ENCODE measurements at places on chromosomes 5 and 9.

DNA sequence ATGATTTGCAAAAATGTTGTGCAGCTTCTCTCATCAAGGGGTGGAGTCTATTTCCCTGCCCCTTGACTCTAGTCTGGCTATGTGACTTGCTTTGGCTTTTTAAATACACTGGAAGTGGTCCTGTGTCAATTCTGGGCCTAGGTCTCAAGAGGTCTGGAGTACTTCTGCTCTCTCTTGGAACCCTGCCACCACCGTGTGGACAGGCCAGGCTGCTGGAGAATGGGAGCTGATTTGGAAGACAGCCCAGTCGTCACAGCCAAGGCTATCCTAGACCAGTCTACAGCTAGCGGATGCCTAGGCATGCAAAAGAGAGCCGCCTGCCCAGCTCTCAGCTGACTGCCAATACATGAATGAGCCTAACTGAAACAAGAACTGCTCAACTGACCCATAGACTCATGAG lies 56.7 kb upstream of the CLINT1 start:
- peak; percentile 96 for DNase-seq

- DNase-seq = no peak
Measured at GRCh38 chr5:35338157-35338453, 107.8 kb upstream of the PRLR start.

DNA sequence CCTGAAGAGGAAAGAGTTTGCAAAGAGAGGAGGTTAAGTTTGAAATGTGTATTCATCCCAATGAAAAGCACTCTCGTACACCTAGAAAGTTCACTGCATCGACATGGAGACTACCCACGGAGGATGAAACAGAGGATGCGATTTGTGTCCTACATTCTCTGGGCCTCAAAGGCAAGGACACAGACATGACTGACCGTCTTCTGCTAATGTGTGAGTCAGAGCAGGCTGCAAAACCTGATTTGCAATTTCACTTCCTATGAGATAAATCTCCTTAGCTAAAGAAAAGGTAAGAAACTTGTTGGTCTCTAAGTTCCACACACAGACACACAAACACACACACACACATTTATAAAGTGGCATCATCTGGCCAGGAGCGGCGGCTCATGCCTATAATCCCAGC lies 98.6 kb downstream of the GNAQ start:
- no peak for DNase-seq

- DNase-seq = no peak
Measured at GRCh38 chr5:180112181-180112861, 40.8 kb upstream of the RNF130 start.

DNA sequence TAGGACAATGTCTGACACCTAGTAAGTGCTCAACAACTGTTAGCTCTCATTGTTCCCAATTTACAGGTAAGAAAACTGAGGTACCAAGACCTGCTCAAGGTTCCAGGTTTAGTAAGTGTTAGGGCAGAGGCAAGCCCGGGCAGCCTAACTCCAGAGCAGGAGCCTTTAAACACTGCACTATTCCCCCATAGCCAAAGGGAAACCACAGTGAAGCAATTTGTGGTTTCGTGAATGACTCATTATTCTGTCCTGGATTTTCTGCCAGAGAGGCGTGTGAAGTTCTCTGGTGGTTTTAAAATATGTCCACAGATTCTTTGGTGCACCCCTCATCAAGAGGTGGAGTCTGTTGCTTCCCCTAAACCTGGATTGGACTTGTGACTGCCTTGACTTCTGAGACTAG lies 1.0 kb upstream of the MCC start:
- DNase-seq = no peak

DNA sequence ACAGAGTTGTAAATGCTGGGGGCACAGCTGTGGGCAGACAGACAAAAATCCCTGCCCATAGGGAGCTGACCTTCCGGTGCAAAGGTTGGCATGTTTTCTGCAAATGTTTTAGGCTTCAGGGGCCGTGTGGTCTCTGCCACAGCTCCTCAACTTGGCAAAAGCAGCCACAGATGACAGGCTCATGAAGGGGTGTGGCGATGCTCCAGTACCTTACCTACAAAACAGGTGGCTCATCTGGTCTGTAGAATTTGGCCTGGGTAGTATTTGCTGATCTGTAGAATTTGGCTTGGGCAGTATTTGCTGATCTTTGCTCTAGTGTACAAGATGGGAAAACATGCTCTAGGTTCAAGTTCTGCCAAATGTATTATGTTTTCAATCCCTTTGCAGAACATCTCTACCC lies 283.9 kb downstream of the GADD45G start:
- DNase-seq = no peak

- no peak for DNase-seq
Measured at GRCh38 chr5:113205807-113206206, 229.0 kb downstream of the TSSK1B start.

DNA sequence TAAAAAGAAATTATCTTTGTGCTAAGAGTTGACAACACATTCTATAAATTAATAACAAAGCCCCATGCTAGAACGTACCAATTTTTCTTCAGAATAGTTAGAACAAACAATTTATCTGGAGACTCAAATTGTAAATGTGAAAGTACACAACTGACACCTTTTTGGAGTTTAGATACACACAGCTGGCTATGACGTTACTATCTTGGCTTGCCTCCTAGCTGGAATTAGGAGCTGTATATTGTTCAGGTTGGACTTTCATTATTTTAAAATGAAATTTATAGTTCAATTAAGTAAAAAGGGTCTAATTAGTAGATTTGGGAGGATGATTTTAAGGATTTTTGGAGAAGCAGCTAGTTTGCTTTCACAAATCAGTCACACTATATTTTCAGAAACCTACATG lies 393.9 kb upstream of the RIOK2 start:
- no peak for DNase-seq

- peak; percentile 3 for DNase-seq
Measured at GRCh38 chr5:1186351-1187233, 14.8 kb upstream of the SLC6A19 start.

GRCh38 chr5:141807329-141807728 lies 70.9 kb downstream of the PCDH1 start:
- DNase-seq = no peak

DNA sequence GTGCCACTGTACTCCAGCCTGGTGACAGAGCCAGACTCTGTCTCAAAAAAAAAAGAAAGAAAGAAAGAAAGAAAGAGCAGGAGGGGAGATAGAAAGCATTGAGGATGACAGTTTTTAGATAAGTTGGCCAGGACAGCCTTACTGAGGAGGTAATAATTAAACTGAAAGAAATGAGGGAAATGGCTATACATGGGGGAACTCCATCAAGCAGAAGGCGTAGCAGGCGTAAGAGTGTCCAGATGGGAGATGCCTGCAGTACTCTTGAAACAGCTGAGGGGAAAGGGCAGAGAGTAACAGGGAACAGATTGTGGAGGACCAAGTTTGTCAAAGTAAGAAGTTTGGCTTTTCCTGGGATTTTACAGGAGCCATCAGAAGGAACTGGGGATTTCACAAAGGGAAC lies 57.5 kb downstream of the HMGCS1 start:
- DNase-seq = no peak

DNA sequence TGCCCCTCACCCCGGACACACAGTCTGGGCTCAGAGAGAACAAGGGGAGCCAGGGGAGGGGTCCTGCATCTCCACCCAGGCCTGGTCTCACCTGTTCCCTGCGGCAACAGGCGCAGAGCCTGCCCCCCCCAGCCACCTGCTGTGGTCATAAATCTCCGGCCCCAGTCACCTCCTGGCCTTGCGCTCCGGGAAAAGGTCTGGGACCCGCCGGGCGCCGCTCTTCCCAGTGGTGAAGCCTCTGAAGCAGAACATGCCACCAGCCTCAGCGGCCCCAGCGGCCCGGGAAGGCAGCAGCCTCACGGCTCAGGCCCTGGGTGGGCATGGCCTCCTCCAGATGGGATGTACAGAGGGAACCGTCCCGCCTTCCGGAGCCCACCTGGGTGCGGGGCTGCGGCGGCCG lies 20.6 kb downstream of the NOTCH1 start:
- DNase-seq = no peak

GRCh38 chr9:16175461-16175860 lies 622.6 kb downstream of the CCDC171 start:
- no peak for DNase-seq

DNA sequence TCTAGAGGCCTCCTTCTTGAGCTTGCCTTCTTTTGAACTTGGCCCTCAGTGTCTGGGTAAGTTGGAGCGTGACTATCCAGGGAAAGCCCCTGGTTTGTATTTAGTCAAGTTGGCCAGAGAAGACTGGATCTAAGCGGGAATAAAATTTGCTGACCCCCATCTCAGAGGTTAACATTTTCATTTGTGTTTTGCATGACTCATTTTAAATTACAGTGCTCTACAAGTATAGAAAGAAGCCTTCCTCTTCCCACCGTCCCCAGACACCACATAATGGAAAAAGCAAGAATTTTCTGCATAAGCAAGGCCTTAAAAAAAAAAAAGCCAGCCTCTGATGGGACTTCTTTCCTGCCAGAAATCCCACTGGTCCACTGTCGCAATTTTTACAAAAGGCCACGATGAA lies 27.2 kb downstream of the PIK3R1 start:
- DNase-seq = no peak

DNA sequence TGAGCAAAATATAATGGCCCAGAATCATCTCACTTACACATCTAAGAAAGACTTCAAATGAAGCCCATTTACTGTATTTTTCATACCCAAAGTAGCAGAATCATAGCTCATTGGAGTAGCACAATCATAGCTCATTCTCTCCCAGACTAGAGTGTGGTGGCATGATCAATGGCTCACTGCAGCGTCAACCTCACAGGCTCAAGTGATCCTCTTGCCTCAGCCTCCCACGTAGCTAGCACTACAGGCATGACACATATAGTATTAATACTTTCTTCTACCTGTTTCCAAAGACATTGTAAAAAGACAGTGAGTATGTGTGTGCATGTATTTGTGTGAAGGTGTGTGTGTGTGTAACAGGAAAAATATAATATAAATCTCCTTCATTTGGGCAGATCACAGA lies 1247.9 kb upstream of the ACO1 start:
- no peak for DNase-seq

DNA sequence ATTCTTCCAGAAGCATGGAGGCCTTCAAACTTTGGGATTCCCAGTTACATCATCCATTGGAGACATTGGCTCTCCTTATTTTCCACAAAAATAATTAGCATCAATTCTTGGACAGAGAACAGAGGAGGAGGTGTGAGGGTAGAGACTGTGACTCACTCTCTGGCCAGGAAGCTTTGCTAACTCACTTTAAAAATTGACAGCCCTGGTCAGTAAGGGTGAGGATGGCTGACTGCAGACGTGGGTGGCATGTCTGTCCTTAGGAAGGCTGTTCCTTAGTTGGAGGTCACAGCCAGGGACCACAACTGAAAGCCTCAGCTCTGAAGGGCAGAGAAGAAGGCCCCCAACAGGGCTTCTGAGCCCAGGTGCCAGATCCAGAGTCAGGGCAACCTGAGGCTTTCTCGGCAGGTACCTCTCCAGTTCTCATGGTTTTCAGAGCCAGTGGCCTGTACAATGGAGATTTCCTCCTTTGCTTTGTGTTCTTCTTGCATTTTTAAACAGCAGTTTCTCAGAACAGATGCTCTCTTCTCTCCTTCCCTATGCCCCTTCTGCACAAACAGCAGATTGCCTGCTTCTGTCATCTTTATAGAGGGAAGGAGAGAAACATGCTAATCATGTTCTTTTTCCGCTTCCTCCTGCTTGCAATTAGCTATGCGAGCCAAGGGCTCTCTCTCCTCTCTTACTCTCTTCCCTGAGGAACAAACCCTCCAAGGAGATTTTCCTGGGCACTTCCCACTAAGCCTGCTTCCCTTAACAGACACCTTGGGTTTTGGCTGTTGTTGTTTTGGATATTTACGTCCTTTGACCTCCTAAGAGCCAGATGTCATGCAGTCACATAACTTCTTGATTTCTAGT lies 92.5 kb upstream of the ZNF366 start:
- DNase-seq = no peak

DNA sequence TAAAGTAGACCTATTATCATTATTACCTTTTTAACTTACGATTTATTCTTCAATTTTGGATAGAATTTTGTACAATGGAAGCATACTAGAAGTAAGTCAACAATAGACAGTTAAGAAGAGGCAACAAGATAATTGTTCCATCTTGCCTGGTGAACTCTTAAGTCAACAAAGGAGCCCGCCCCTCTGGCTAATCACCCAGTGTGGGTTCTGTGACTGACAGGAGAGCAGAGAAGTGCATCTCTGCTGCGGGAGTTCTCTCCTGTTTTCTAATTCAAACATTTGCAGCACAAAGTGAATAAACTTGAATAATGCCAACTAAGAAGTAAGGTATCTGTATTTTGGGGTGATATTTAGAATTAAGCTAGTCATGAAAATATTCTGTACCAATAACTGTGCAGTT lies 6.7 kb upstream of the ISL1 start:
- DNase-seq = peak; percentile 24

DNA sequence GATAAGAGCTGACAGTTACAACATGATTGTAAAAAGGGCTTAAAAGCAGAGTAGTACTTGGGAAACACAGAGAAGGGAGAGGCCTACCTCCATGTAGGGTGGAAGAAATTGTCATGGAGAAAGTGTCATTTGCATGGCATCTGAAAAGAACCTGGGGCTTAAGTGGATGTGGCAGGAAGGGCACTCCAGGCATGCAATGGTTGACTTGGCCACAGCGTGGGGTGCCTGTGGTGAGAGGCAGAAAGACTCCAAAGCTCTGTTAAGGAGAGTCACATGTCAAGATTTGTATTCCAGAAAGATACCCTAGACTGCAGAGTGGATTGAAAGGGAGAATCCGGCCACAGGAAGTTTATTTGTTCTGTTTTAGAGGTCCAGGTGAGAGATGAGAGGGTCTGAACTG lies 2.4 kb downstream of the POLR3G start:
- DNase-seq = no peak

DNA sequence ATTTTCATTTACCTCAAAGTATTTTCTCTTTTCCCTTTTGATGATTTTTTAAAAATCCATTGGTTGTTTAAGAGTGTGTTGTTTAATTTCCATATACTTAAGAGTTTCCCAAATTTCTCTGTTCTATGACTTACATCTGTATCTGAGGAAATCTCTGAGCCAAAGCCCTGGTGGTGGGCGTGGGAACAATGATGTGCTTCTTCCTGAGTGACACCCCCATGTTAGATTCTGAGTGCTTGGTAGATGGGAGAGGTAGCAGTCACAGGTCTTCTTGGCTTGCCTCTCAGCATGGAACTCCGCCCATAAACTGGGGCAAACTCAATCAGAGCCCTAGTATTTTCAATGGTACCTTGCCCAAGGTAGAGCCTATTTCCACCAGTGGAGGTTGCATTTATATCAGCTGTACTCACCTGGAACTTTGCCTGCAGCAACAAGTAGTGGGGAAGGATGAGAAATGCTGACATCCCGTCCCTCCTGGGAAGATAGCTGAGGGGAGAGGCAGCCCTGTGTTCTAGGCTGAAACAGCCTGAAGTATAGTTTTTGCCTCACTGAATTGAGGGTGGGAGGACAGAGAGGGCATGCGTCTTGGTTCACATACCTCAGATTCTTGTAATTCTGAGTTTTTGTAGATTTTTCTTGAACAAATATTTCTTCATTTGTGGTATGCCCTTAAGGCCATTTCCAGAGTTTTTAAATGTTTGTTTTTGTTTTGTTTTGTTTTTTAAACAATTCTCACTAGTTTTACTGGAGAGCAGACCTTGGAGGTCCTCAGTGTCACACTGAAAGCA lies 26.4 kb downstream of the C9orf43 start:
- DNase-seq = no peak

GRCh38 chr9:115944166-115944948 lies 209.2 kb upstream of the PAPPA start:
- DNase-seq = no peak

GRCh38 chr5:90528601-90529193 lies 687 bp downstream of the LYSMD3 start:
- no peak for DNase-seq

- no peak for DNase-seq
Measured at GRCh38 chr9:84759300-84759750, 89.8 kb downstream of the NTRK2 start.
